GM23248 (cell line): ENCODE measurements at places on chromosomes 1 and 21. TPM values are rescaled to one million over a fixed set of nuclear protein-coding genes. Genes with fewer than 3 reads are reported as not detected.
A peak's percentile ranks its signal among the peaks of the same experiment; 100 is the strongest.

DNA sequence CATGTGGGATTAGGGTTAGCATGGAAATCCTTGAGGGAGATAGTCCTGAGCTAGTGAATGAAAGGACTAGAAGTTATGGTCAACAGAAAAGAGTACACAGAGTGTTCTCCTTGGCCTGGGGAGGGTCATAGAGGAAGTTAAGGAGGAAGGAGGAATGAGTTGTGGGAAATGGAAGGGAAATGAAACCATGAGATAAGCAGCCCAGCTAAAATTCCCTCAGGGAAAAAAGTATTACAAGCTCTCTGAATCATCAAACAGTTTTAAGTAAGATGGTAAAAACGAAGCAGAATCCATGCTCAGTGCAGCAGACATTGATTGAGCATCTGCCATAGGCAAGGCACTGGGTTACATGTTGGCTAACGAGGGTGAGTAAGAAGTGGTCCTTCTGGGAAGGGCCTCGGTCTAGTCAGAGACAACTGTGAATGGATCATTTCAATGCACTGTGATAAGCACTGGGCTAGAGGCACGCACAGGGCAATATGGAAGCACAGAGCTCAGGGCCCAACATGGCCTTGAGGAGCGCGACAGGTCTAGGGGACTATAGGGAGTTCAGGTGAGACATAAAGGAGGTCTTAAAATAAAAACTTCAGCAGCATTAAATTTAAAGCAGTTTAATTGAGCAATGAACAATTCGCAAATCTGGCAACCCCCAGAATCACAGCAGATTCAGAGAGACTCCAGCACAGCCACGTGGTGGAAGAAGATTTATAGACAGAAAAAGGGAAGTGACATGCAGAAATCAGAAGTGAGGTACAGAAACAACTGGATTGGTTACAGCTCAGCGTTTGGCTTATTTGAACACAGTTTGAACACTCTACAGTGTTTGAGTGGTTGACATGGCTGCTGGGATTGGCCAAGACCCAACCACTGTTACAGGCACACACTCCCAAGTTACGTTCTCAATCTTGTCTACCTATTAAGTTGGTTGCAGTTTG, 219.5 kb downstream of the HLX start:
- H3K27me3 ChIP-seq: no peaks in the 10 kb centered on the region
- no peaks in the 10 kb centered on the region for H3K36me3 ChIP-seq
- H3K4me3 ChIP-seq: no peak overlapping the region
- H3K27ac ChIP-seq: peak overlapping the region; percentile 87
- H3K4me1 ChIP-seq: peaks cover 64% of the 10 kb centered on the region
- DNase-seq: peak; percentile 79

DNA sequence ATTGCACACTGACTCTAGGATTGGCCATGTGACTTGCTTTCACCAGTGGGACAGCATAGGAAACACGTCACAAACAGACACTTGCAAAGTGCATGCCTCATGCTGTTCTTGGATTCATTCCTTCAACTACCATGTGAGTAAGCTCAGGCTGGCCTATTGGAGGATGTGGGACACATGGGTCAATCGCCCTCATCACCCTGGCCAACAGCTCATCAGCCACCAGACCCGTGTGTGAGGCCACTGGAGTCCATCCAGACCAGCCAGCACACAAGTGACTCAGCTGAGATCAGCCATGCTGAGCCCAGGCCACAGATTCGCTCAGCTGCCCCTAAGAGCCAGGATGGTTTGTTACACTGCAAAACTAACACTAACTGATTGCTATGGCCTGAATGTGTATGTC, 216.1 kb upstream of the GRIK3 start:
- no peak overlapping the region for H3K4me3 ChIP-seq
- peak; percentile 22 for DNase-seq
- no peaks in the 10 kb centered on the region for H3K27me3 ChIP-seq
- H3K27ac ChIP-seq: no peak overlapping the region
- H3K36me3 ChIP-seq: no peaks in the 10 kb centered on the region

- no peak overlapping the region for H3K4me3 ChIP-seq
- DNase-seq: peak; percentile 79
- H3K27me3 ChIP-seq: no peaks in the 10 kb centered on the region
- H3K4me1 ChIP-seq: no peaks in the 10 kb centered on the region
- H3K27ac ChIP-seq: no peak overlapping the region
Observed at GRCh38 chr1:53860967-53861411, 22.9 kb upstream of the NDC1 start.

The HSF2BP gene
- 2.5 and 4.8 TPM in 2 replicates for total RNA-seq

The PKP1 gene
- total RNA-seq: 0.13 and 0.43 TPM in 2 replicates

The CYP4B1 gene
- not detected in 2 replicates for total RNA-seq

The KCNA10 gene
- total RNA-seq: not detected in 2 replicates

GRCh38 chr1:17923666-17924065, 168.5 kb downstream of the ACTL8 start:
- no peak overlapping the region for H3K4me3 ChIP-seq
- no peak for DNase-seq
- H3K27me3 ChIP-seq: peaks cover 9% of the 10 kb centered on the region; the same call in 1 of the 2 replicates
- no peaks in the 10 kb centered on the region for H3K4me1 ChIP-seq
- H3K27ac ChIP-seq: no peak overlapping the region

GRCh38 chr1:12654004-12654567, 10.2 kb downstream of the AADACL4 start:
- no peak overlapping the region for H3K4me3 ChIP-seq
- no peaks in the 10 kb centered on the region; the same call in 1 of the 2 replicates for H3K4me1 ChIP-seq
- no peaks in the 10 kb centered on the region for H3K36me3 ChIP-seq
- no peak overlapping the region for H3K27ac ChIP-seq

DNA sequence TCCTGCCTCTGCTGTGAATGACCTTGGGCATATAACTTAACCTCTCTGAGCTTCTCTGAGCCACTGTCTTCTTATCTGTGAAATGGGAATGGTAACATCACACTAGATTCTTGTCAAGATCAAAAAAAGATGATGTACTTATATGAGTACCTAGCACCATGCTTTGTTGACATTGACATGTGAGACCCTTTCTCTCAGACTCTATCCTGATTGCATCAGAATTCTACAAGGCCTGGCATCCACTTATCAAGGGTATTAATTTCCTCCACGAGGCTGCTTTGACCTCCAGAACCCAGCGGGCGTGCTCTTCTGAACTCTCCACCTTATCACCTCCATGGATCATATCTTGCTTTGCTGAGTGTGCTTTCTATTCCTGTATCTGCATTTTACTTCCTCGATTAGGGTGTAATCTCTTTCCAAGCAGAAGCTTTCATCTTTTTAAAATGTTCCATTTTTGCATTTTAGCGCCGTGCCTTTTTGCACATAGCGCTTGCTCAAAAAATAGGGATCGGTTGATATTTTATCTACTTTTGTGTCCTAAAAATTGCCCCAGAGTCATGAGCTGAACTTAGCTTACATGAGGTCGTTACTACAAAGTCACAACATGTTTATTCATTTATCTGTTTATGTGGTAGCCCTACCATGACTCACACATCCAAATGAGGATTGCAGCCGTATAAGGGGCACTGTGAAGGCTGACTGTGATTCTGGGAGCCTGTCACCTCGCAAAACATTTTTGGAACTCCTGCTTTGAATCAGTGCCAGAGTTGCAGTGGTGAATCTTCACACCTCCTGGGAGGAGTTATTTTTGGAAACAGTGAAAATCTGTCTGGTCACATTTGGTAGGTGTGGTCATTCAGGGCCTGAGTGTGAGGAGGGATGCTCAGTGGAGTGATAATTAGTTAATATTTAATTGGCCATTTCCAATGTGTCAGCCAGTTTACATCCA, 63.2 kb downstream of the IER5 start:
- no peak overlapping the region for H3K27ac ChIP-seq
- DNase-seq: peak; percentile 76
- H3K27me3 ChIP-seq: no peaks in the 10 kb centered on the region
- H3K4me3 ChIP-seq: no peak overlapping the region
- no peaks in the 10 kb centered on the region for H3K36me3 ChIP-seq
- peaks cover 25% of the 10 kb centered on the region for H3K4me1 ChIP-seq

DNA sequence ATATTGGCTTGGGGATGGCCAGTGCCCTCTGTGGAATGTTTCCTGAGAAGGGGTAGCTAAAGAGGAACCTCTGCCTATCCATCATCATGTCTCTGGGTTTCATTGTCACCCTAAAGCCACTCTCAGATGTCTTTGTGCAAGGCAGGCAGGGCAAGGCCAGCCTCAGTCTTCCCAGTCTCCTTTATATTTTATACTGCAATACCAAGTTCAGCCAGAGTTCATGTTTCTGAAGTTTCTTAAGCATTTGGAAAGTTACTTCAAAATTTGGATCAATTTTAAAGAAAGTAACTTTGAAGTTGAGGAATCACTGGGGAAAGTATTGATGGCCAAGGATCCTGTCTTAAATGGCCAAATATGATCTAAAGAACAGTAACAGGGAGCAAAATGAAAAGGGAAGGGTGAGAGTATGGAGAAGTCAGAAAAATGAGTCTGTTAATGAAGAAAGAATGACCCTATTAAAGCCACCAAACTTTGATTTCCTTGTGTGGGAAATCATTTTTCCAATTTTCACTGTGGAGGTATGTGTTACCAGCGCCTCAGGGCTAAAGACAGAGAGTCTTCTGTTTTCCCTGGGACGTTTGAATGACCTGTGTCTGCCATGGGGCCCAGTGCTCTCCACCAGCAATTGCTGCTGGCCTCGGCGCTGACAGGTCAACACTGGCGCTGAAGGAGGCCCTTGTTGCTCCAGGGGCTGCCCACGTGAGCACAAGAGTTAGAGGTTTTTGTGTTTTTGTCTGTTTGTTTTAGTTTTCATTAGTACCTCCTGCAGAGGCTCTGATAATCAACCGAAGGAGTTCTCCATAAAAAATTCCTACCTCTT, 93.9 kb downstream of the ATP5PO start:
- no peak overlapping the region for H3K4me3 ChIP-seq
- H3K27me3 ChIP-seq: no peaks in the 10 kb centered on the region
- peaks cover 35% of the 10 kb centered on the region for H3K36me3 ChIP-seq
- no peak overlapping the region for H3K27ac ChIP-seq

DNA sequence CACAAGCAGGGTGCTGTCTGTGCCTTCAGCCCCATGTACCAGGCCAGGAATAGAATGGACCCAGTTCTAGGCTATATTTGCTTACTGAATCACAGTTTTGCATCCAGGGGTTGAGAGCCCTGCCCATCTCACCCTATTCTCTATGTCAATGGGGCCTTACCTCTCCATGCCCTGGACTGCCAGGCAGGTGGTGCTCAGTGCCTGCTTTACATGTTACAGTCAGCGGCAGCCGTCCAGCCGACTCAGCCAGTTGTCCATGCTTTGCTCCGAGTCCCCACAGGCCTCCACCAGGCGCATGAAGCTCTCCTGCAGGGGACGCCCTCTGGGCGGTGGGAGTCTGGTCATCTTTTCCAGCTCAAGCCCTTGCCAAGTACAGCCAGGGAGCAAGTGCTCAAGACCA, 12.2 kb upstream of the FAM167B start:
- peaks cover 16% of the 10 kb centered on the region for H3K4me1 ChIP-seq
- peaks cover 16% of the 10 kb centered on the region for H3K36me3 ChIP-seq
- H3K27me3 ChIP-seq: no peaks in the 10 kb centered on the region

The CTSS gene
- 0.38 and 2.5 TPM in 2 replicates for total RNA-seq

- no peaks in the 10 kb centered on the region for H3K36me3 ChIP-seq
- H3K27me3 ChIP-seq: no peaks in the 10 kb centered on the region; the same call in 1 of the 2 replicates
- no peak overlapping the region for H3K27ac ChIP-seq
- no peak overlapping the region for H3K4me3 ChIP-seq
Observed at GRCh38 chr1:15180945-15181523, 27.5 kb downstream of the TMEM51 start.

The GPR37L1 gene
- not detected in 2 replicates for total RNA-seq

DNA sequence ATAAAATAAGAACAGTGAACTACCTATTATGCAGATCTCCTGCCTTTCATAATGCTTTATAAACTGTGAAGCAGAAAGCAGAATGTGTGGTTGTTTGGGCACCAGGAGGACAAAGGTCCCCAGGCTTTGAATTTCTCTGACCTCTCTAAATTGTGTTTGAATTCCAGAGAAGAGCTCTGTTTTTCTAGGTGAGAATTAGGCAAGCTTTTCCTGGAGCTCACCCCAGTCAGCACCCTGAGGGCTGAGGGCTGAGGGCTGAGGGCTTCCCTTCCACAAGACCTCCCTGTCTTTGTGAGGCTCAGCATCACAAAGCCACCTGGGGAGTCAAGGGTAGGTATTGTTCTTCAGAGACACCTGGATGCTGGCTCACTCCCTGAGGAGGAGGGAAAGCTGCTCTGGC, 45.5 kb upstream of the LRIG2 start:
- H3K4me3 ChIP-seq: no peak overlapping the region
- H3K27ac ChIP-seq: no peak overlapping the region
- no peak for DNase-seq
- H3K36me3 ChIP-seq: no peaks in the 10 kb centered on the region

The SERINC2 gene
- total RNA-seq: 34.4 and 50.9 TPM in 2 replicates

GRCh38 chr21:37459575-37459974, 93.0 kb downstream of the DYRK1A start:
- H3K27me3 ChIP-seq: no peaks in the 10 kb centered on the region
- peak overlapping the region; percentile 46 for H3K4me3 ChIP-seq
- peak; percentile 77 for DNase-seq
- H3K4me1 ChIP-seq: peaks cover 60% of the 10 kb centered on the region

The SPRR2G gene
- total RNA-seq: not detected in 2 replicates

DNA sequence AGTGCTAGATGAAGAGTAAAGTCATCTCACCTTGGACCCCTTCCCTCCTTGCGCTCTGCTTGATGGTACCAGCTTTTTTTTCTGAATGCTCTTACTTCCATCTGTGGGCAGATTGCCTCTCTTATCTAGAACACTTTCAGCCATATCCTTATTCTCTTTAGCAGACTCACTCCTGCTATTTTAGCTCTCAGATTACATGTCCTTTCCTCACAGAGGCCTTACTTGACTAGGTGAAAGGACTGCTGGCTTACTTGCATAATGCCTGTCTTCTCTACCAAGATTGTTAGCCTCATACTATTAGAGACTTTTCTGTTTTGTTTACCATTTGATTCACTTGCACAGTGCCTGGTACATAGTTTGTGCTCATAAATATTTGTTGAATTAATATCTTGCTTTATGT, 9.3 kb downstream of the IFI44 start:
- no peaks in the 10 kb centered on the region for H3K4me1 ChIP-seq
- H3K36me3 ChIP-seq: no peaks in the 10 kb centered on the region
- no peak for DNase-seq
- H3K27me3 ChIP-seq: no peaks in the 10 kb centered on the region
- no peak overlapping the region for H3K4me3 ChIP-seq

DNA sequence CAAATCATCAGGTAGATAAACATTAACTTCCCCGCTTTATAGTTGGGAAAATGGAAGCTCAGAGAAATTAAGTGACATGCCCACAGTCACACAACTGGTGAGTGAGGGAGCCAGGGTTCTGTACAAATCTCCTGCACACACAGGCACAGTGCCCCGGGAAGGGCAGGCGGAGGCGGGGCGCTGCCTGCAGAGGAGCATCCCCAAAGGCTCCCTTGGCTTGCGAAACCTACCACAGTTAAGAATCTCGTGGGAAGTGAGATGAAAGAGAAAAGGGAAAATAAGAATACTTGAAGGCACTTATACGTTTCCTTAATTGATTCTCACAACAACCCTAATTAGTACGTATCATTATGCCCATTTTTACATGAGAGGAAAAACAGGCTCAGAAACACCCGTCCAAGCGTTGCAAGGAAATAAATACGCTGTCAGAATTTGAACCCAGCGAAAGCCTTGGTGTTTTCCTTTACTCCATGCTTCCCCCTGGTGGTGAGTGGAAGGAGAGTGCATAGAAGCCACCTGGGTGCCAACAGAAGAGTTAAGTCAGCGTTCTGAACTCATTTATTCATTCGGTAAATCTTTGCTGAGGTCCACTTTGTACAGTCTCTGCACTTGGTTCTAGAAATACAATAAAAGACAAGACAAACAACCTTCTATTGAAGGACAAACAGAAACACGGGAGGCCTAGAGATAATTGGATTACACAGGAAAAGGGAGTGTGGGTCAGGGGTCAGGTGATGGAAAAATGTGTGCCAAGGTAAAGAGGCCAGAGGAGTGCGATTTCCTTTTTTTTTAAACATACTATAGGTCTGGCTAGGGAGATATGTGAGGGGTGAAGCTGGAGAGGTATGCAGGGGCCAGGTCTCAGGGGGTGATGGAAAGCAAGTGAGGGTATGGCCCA, 28.4 kb downstream of the ACP6 start:
- H3K27ac ChIP-seq: no peak overlapping the region
- no peaks in the 10 kb centered on the region for H3K4me1 ChIP-seq
- no peaks in the 10 kb centered on the region for H3K36me3 ChIP-seq
- peak; percentile 73 for DNase-seq
- no peaks in the 10 kb centered on the region for H3K27me3 ChIP-seq
